ENCODE measurements at places on chromosomes 5 and 9.

- DNase-seq: no peak
Measured at GRCh38 chr5:3092211-3092610, 340.7 kb upstream of the IRX2 start.

DNA sequence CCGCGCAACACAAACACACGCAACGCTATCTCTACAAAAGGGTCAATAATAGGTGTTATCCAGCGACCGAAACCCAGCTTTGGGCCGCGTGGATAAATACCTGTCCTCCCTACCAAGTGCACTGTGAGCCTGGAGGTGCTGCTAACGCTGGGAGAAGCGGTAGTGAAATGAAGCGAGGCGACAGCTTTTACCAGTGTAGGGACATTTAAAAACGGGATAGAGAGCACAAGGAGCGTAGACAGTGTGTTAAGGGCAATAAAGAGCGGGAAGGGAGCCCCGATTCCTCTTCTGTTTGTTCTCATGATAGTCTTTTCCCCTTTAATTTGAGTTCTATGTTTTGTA, 421 bp upstream of the DEPDC1B start:
- DNase-seq: no peak

GRCh38 chr5:162268694-162269481, 201.3 kb downstream of the GABRG2 start:
- DNase-seq: no peak

DNA sequence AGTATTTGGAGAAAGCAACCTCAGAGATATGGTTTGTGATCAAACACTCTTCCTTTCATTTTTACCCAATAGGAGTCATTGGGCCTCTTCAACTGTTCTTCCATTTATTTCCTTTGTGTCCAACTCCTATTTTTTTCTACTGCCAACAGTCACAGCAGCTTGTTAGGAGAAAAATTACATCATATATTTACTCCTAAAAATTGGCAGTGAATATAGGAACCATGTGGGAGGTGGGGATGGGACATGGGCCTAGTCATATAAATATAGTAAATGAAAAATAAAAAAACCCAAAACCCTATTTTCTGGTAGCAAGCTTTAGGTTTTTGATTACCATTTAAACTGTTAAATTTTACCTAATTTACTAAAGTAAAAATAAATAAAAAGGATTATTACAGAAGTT, 134.9 kb upstream of the MPDZ start:
- DNase-seq: no peak

DNA sequence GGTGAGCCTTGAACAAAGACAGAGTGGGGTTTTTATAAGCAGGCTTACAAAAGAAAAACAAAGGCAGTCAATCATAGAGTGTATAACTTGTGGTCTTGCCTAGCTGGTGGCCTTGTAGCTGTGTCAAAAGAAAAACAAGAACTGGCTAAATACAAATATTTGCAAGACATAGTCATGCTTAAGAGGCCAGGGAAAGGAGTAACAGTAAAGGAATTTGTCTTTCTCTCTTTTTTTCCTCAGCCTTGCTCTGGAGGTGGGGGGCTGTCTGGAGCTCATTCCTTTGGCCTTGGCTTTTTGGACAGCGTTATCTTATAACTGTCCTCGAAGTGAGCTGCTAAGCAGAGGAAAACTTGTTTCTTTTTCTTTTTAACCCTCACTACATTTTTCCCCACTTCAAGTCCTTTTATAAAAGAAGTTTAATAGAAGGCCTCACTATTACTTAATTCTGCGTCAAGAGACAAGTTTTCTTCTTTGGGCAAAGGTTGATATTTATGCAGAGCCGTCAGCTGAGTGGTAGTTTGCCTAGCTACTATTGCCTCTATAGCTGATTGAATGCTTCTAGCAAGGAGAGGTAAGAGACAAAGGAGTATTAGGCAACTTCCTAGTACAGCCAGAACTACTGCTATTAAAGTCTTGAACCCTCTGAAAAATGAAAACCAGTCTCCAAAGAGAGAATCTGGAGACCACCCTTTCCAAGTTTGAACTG, 14.3 kb downstream of the CEL start:
- DNase-seq: no peak

DNA sequence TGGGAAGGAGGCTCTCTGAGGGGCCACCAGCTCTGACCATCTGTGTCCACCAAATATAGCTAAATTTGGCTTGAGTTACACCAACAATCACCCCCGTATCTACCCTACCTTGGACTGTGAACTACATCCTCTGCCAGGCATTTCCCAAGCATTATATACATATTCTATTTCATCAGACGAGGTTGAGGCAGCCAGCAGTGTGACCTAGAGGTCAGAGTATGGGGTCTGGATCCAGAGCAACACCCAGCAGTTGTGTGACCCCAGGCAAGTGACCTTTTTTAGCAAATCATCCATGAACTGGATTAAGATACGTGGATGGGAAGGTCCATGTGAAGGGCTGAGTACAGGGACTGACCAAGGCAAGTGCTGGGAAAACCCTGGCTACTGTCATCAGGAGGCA, 180.6 kb downstream of the HSPA4 start:
- DNase-seq: no peak

GRCh38 chr5:119396030-119396664, 40.3 kb downstream of the TNFAIP8 start:
- no peak for DNase-seq

Data from stimulated activated CD4-positive, alpha-beta T cell treated with anti-CD3 and anti-CD28 coated beads, Interleukin-15, amount 100 ng/mL, for 1 hour (primary cell).